Stimulated activated CD4-positive, alpha-beta T cell treated with anti-CD3 and anti-CD28 coated beads, Interleukin-15, amount 100 ng/mL, for 1 hour (primary cell): ENCODE measurements at places on chromosomes 7 and 10.

- DNase-seq, result no peak
Measured at GRCh38 chr10:29877793-29878491, 181.4 kb downstream of the JCAD start.

- DNase-seq, result no peak
Measured at GRCh38 chr7:31432836-31433340, 81.0 kb upstream of the ITPRID1 start.

DNA sequence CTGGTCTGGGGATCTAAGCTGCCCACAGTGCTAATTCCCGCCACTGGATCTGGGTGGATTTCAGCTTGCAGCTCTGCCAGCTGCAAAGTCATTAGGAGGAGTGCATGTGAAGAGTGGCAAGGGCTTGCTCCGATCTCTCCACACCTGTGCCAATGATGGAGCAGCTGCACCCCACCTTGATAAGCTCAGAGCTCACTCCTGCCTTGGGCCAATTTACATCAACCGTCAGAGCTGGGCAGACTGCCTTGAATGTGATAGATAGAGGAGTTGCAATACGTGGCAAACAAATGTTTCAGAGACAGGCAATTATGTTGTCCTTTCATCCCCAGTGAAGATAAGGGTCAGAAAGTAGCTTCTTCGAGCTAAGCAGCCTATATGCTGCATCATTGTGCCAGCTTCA, 379.9 kb downstream of the SH2D4B start:
- no peak for DNase-seq

- DNase-seq, result no peak
Measured at GRCh38 chr7:152523916-152524315, 88.1 kb upstream of the KMT2C start.

GRCh38 chr7:130927062-130927461, 193.1 kb upstream of the KLF14 start:
- no peak for DNase-seq

GRCh38 chr10:88459530-88459929, 123.6 kb downstream of the RNLS start:
- no peak for DNase-seq

GRCh38 chr7:80630608-80631405, 7.6 kb upstream of the CD36 start:
- DNase-seq, result no peak

DNA sequence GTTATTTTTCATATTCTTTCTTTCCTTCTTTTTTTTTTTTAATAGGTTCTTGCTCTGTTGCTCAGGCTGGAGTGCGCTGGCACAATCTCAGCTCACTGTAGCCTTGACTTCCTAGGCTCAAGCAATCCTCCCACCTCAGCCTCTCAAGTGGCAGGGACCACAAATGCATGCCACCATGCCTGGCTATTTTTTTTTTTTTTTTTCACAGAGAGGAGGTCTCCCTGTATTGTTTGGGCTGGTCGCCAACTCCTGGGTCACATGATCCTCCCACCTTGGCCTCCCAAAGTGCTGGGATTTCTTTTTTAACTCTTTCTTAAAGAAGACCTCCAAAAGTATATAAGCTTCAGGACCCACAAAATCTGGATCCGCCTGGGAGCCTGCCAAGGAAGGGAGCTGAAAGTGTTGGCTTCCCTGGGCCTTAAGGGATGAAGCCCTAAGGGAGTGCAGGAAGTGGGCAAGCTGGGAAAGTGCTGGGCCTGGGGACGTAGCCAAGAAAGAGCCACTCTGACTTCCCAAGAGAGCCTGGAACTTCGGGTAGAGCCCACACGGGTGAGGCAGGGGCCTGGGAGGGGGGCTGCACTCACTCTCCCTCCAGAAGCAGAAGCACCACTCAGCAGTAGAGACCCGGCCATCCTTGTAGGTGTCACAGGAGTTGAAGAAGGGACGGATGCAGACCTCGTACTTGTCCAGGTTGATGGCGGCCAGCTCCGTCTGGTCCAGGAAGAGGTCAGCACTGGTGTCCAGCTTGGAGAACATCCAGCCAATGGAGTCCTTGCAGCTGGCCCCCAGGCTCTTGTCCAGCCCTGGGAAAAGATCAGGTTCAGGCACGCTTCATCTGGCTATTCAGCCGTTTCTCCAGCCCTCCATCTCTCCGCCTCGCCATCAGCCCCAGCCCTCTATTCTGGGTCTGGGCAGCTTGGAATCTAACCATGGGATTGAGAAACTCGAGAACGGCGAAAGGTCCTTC, 21.8 kb downstream of the SPOCK2 start:
- no peak for DNase-seq

DNA sequence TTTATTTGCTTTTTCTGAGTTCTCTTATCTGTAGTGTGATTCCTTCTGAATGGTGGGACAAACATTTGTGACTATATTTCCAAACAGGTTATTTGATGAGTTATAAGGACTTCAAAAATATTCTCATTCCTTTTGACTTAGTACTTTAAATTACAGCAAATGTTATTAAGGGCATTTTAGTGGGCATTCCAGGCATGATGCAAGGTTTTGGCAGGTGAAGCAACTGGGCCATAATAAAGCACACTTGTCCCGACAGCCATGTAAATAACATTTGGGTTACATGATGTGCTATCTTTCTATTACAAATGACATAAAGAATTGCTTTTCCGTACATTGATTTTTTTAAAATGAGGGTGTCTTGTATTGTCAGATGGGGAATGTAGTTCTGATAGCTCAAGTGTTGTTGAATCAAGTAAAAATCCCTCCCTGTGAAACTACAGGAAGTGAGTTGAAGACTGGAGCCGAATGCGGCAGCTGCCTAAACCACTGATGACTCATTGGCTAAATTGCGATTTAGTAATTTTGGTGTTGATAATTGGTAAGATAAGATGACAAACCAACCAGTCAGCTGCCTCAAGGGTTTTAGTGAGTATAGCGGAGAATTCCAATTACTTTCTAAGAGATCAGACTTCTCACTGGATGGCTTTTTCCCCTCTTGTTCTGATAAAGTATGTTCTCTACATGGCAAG, 231.3 kb upstream of the NPY start:
- no peak for DNase-seq

- DNase-seq, result no peak
Measured at GRCh38 chr10:104706886-104707285, 65.8 kb downstream of the SORCS3 start.

DNA sequence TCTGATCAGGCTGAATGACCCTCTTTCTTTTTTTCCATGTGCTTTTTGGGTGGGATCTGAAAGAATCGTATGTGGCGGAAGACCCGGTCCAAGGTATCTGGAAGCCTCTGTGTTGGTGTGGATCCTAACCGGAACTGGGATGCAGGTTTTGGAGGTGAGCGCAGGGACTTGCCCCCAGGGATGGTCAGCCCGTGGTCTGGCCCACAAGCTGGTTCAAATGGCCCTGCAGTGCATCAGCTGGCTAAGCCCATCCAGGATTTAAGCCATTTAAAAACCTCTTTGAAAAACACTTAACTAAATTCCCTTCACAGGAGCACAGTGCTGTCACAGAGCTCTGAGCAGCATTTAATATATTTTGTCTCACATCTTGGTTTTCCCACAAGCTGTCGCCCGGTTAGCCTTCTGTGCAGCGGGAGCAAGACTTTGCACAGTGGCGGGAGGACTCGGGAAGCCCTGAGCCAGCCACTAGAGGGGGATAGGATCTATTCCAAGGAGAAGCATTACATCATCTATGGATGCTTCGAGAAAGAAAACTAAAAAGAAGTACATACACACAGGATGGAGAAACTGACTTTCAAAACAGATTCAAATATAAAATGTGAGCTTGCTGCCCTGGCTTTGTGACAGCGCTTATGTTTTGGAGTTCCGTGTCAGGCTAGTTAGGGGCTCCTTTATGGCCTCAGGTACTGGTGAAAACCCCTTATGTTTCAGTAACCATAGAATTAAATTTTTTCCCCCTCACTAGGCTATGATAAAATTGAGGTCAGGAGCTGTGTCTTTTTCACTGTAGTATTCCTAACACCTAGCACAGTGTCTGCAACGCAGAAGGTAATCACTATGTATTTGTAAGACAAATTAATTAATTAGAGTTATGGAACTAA, 11.3 kb downstream of the CPA2 start:
- DNase-seq, result no peak

- no peak for DNase-seq
Measured at GRCh38 chr7:22223807-22224206, 133.1 kb downstream of the RAPGEF5 start.

DNA sequence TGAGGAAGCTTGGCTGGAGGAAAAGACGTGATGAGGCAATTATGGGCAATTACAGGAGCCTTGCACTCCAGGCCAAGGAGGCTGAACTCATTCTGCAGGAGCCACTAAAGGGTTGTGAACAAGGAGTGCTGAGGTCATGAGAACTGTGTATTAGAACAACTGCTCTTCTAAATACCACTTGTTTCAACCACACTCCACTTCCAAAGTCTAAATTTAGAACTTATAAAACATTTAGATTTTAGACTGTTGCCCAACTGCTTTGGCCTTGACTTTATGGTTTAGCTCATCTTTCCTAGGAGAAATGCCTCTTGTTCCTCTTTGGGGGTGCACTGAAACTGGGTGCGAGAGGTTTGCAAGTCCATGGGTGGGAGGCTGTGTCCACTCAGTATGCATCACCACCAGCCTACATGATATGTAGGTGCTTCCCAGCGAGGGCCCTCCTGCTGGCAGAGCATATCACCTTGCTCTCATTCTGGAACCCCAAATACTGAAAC, 199.7 kb upstream of the AOAH start:
- DNase-seq, result no peak

DNA sequence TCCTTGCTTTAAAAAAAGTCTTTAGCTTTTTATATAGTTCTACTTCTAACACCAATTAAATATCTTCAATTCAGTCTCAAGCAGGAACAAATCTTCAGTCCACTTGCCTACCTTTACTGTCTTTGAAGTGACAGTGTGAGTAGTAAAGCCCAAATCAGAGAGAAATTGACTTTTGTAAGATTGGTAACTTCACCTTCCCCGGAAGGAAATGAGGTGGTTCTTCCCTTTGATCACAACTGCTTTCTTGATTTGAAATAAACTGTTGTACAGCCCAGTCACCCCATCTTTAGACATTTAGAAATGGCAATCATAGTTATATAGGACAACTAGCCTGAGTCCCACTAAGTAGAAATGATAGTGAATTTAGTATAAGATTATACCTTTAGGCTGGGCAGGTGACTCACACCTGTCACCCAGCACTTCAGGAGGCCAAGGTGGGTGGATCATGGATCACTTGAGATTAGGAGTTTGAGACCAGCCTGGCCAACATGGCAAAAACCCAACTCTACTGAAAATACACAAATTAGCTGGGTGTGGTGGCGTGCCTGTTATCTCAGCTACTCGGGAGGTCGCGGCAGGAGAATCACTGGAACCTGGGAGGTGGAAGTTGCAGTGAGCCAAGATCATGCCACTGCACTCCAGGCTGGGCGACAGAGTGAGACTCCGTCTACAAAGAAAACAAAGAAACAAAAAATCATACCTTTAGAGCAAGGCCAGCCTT, 4.7 kb downstream of the FAS start:
- no peak for DNase-seq

GRCh38 chr7:768881-769504, 41.9 kb upstream of the PRKAR1B start:
- no peak for DNase-seq

DNA sequence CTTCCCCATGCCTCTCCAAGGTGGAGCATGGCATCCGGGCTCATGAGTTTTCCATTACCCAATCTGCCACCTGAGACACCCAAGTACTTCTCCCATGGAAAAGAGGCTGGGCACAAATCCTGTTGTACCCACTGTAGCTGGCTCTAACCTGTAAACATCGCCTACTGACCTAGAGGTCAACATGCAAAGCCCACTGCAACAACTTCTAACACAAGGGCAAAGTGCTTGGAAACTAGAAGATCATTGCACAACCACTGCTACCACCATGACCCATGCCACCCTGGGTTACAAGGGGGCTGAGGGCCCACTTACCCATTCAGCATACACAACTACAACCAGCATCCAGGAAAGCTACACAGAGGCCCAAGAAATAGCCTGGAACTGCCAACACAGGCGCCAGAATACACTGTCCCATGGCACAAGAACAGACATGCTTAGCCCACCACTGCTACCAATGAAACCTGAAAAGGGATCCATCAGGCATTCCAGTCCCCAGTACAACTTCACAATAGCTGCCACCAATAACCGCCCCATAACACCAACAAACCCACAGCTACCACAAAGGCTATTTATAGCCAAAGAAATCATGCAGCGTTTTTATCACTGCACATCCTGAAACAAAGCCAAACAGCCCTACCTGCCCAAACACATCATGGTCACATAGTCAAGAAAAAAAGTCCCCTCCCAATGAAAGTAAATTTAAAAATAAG, 63.4 kb downstream of the RNF32 start:
- no peak for DNase-seq

DNA sequence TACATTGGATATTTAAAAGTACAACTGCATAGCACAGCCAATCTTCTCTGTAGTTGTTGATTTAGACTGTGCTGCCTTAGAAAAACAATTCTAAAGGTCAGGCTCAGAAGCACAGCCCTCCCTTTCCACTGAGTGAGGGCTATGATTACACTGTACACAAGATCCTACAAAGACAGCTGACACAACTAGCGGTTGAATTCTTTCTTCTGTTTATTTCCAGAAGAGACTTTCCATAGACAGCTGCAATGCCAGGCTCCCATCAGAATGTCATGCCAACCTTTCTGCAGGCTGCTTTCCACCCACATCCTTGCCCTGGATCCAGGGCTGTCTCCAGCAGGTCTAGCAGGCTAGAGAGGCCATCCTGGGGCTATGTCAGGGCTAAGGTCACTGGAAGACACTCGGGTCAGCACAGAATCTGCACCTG, 39.3 kb downstream of the FAM13C start:
- DNase-seq, result no peak

- DNase-seq, result peak; percentile 36
Measured at GRCh38 chr10:17025444-17026295, 103.9 kb downstream of the CUBN start.

GRCh38 chr7:3634396-3634795, 333.3 kb downstream of the SDK1 start:
- no peak for DNase-seq

- DNase-seq, result no peak
Measured at GRCh38 chr7:845731-846130, 13.5 kb downstream of the SUN1 start.

DNA sequence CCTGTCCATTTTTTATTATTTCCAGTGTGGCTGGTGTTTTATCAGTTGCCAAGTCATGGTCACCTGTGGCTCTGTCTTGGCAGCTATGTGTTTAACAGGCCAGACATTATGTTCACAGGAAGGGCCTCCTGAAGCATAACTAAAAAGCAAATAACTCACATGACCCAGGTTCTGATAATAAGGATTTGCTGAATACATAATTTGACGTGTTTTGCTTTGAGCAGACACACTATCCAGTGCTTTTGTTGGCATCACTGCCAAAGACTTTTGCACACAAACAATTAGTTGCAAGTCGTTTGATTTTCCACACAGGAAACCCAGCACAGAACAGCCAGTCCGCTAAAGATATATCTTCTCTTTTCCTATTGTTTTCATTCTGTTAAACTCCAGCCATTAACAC, 173.6 kb downstream of the ARL4A start:
- DNase-seq, result no peak
